Inflammatory macrophage (primary cell): ENCODE measurements at places on chromosomes 4 and X.

DNA sequence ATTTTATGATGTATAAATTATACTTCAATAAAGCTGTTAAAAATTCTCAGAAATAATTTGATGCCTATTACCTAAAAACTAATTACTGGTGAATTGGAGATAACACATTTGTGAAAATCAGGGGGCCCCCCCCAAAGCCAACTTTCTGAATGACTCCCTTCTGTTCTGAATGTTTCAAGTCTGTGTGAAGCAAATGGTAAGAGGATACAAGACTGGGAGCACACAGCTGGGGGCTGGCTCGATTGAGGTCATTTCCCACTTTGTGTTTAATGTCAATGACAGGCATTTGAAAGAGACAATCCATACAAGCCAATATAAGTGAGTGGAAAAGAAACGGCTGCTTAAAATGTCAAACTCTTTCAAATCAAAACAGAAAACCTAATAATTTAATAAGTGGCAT, 155.8 kb downstream of the SH2D1A start:
- no peak for DNase-seq

GRCh38 chr4:2231082-2231481, 10.8 kb downstream of the HAUS3 start:
- no peak for DNase-seq

- DNase-seq: no peak
These were observed 10.4 kb upstream of the SCOC start for GRCh38 chr4:140363051-140363450.

GRCh38 chrX:39613482-39613995, 484.2 kb downstream of the BCOR start:
- DNase-seq: no peak

DNA sequence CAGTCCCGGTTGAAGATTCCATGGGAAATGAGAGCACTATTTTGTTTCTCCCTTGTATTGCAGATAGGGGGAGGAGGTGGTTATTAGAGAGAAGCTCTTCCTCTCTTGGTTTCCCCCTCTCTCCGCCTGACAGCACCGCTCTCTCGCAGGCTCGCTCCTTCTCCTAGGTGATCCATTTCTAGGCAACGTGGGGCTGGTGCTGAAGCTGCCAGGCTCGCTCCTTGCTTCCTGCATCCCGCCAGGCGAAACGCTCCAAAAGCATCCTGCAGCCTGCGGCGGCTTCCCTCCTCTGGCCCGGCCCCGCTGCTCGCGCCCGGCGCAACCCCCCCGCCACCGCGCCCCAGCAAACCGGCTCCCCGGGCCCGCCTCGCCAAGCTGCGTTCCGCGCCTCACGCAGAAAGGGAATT, at the start of gene GRID2:
Gene GRID2, plus strand, starts transcription at position 346 of the 407 bp plus-strand sequence.
- DNase-seq: no peak

DNA sequence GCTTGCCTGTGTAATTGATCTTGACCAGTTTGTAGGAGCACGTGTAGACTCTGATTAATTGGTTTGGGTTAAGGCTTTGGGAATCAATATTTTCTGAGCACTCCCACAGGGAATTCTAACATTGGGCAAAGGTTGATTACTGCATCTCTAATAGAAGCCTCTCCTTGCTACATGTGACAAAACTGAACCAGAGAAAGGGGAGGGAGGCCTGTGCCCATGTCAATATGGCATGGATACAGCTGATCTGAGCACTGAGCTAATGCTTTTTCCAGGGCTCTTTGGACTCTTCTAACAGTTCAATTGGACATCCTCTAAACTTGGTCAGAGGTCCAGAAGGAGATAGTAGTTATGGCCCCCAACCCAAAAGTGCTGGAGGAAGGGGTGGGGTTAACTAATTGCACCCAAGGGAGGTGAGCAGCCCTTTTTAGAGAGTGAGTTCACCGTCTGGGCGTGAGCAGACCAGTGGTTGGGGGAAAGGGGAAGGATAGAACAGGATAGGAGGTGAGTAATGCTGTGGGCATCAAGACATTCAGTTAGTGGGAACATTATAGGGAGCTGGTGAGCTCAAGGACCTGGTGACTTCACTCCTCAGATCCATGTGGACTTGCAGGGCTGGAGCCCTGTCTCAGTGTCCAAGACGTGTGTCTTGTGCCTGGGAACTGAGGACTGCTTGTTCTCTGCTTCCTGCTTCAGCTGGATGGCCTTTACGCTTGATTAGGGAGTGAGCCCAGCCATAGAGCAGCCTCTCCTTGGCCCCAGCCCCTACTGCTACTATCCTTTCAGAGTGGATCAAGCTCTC, 22.8 kb downstream of the MSN start:
- DNase-seq: peak; percentile 50

DNA sequence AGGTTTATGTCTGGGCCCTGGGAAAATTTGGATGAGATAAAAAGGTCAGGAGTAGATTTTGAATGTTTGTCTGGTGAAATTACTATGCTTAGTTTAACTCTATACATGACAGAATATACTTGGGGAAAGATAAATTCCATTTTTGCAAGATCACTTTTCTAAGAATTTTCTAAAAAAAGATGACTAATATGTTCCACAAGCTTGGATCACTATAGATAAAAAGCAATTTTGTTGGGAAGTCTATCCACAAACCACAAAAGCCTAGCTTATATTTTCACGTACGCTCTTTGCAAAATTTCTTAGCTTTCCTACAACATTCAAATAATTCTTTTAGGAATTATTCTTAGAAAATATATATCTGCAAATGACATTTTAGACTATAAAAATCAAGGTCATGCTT, 20.6 kb upstream of the COQ2 start:
- DNase-seq: no peak

- DNase-seq: no peak
These were observed 317.3 kb downstream of the PPP1R2C start for GRCh38 chrX:42460706-42461105.

- peak; percentile 44 for DNase-seq
These were observed 11.8 kb upstream of the ZNF630 start for GRCh38 chrX:48083212-48083611.

DNA sequence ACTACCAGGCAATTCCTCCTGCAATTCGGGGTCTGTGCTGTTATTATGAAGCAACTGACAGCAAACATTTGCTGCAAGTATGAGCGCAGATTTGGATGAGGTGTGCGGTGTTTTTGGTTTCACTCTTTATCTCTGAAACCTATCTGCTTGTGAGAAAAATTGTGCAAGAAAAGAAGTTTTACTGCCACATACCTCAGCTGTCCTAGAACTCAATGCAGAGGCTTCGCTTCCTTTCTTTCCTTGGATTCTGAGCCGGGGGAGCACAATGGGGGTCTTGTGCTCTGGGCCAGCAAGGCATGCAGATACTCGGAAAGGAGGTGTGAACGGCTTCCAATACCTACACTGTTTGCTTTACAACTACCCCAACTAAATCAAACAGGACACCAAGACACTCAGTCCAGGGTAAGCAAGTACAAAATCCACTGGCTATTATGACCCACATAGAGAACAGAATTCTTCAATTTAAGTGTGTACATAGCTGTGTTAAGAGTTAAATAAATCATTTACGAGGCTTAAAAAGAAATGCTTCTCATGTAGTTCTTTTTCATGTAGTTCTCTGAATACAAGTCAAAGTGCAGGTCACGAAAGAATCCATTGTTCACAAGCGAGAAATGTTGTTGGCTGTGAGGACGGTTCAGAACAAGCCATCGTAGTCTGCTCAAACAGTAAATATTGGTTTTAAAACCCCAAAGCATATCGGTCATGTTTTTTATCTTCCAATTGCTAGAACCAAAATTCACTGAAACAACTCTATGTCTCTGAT, 1.1 kb downstream of the SORBS2 start:
- DNase-seq: no peak

GRCh38 chr4:112280386-112281056, 5.2 kb downstream of the TIFA start:
- no peak for DNase-seq

GRCh38 chr4:145058256-145058655, 39.7 kb downstream of the ANAPC10 start:
- no peak for DNase-seq

DNA sequence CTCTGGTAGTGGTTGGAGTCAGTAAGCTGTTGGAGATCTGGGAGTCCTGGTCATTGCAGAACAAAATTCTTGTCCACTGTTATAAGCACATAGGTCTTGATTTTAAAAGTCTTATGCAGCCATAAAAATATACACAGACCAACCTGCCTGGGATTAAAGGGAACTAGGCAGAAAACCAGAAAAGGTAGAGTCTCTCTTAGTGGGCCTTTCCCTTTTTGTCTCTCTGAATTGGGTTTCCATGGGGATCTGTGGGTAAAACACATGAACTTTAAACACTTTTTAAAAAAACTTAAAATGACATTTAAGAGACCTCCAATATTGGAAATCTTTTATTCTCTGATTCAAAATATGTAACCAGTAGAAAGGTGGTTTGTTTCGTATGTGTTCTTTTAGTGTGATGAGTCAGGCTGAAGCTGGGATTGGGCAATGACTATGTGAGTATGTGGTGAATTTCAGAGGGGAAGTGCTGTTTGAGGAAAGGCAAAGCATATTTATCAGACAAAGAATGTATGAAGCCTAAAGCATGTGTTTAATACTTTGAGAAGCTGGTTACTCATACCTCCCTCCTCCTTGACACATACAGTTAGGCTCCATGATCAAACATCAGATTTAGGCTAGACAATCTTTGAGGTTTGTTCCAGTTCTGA, 29.6 kb downstream of the SLC16A2 start:
- DNase-seq: peak; percentile 76

DNA sequence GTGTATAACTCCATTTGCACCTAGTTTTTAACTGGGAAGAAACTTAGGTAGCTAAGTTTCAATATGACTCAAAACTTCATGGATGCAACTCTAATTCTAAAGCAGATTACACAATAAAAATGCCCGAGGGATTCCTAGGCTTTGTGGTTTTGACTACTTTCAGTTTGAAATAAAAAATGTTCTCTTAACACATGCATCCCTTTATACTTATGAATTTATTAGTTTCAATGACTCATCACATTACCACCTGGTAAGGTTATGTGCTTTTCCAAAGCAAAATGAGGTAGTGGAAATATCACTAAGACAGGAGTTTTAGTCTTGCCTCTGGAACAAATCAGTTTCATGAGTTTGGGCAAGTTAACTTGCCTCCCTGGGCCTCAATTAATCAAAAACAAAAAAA, 125.5 kb downstream of the OPHN1 start:
- no peak for DNase-seq

DNA sequence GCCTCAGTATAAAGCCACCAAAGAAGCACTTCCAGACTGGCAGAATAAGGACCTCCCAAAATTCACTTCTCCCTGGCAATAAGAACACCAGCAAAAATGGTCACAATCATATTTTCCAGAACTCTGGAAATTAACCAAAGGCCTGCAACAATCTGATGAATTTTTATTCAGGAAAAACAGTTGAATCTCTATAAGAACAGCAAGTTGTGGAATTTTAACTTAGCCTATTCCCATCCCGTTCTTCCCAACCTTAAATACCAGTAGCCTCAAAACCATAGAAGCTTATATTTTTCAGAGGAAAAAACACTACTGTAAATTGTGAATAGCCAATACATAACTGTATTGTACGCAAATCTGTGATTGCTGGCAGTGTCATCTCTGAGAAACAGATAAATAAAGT, 67.9 kb downstream of the COL25A1 start:
- no peak for DNase-seq
